ENCODE measurements at places on chromosomes 11 and 22.

- DNase-seq, result no peak
Measured at GRCh38 chr22:48065892-48066291, 1303.4 kb downstream of the TBC1D22A start.

DNA sequence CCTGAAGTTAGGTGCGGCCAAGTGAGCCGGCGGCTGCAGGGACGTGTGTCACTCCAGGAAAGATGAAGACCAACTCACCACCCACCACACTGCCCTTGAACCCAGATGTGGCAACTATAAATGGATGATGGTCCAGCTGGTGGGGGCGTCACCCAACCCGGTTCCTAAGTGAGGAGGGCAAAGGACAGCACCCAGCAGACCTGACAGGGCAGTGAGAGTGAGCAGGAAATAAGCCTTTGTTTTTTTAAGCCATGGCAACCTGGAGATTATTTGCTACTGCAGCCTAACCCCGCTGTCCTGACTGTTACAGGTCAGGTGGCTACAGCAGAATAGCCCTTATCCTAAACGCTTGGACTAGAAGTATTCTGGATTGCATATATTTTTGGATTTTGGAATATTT lies 228.9 kb downstream of the CTTN start:
- DNase-seq, result no peak

DNA sequence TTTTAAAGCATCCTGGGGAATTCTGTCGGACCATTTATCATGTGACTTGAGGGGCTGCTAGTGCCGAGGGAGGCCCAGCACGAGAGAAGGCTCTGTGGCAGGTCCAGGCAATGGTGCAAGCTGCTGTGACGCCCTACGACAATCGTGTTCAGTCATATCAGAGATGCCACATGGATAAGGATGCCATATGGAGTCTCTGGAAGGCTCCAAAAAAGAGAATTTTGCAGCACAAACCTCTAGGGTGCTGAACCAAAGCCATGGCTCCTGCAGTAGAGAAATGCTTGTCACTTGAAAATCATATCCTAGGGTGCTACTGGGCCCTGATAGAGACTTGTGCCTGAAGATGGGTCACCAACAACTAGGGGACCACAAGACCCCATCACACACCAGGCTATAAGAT lies 6.7 kb upstream of the CD6 start:
- DNase-seq, result no peak

- DNase-seq, result no peak
Measured at GRCh38 chr11:45265969-45266675, 20.0 kb downstream of the SYT13 start.

DNA sequence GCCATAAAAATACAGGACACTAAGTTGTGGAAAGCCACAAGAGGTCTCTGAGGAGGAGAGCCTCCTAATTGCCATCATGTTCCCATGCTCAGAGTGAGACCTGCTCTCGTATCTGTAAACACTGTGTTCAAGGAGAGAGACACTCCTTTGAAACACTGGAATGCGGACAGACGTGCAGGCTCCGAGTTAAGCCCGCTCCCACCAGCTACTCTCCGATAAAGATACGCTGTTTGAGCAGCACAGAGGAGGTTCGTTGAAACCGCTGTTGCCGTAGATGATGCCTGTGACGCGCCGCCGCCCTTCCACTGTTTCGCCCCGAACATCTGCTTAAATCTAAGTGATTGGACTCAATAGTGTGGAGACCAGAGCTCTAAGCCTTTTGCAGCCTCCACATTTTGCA lies 25.1 kb downstream of the NUP50 start:
- DNase-seq, result no peak

DNA sequence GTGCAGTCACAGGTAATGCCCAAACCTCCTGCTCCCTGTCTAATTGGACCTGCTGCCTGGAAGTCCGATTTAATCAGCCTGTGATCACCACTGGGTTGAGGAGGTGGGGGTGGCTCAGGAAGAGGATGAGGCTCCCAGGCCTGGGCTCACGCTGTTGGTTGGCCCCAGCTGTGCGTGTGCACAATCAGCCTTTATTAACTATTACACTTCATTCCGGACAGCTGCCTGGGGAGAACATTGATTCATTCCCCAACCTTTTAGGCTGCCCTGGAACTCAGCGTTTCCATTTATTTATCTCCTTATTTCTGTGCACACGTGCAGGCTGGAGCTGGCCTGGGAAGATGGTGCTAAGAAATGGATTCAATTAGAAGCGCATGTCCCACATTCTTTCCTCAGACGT lies 123.4 kb downstream of the DSCAML1 start:
- no peak for DNase-seq

DNA sequence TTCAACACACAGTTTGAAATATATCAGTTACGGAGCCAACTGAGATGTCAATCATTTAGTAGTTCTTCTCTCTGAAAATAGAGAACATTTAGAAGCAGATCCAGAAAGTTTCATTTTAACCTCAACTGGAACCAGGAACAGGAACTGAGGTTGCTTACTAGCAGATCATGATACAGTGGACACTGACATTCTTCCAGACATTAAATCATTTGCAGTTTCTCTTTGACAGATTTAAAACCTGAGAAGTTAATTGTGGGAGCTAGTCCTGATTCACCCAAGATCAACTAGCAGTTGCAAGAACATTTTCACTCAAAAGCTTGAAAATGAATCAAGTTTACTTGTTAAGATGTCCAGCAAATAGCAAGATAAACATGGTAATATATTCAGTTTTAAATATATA lies 135.4 kb downstream of the SLC17A6 start:
- DNase-seq, result no peak

GRCh38 chr22:35973388-35973787 lies 55.2 kb downstream of the RBFOX2 start:
- no peak for DNase-seq

- no peak for DNase-seq
Measured at GRCh38 chr11:75656044-75656727, 12.7 kb downstream of the MAP6 start.

DNA sequence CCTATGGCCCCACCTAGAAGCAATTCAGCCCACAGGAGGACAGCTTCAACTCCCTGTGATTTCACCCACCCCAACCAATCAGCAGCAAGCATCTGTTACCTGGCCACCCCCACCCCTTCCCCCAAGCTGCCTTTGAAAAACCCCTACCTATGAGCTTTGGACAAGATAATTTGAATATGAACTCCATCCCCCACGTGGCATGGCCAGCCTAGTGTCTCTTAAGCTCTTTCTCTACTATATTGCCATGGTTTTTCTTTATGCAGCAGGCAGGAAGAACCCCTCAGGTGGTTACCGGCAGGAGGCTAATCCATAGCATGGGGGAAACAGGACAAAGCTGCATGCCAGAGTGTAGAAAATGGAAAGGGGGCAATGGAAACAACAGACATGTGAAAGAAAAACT lies 29.0 kb downstream of the CTSC start:
- DNase-seq, result no peak

DNA sequence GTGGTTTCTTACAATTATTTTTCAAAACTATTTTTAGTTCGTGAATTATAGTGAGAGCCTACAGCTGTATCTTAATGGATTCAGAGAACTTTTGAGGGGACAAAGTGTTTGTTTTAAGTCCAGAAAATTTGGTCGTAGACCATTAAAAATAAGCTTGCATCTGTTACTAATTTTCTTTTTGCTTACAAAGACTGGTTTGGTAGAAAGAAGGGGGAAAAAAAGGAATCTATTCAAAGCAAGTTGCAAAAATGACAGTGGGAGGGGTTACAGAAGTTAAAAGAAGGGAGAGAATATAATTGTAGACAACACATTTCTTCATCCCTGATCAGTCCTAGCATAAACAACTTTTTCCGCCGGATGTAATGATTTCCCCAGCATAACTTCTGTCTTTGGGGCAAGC lies 72.1 kb downstream of the AMOTL1 start:
- no peak for DNase-seq

DNA sequence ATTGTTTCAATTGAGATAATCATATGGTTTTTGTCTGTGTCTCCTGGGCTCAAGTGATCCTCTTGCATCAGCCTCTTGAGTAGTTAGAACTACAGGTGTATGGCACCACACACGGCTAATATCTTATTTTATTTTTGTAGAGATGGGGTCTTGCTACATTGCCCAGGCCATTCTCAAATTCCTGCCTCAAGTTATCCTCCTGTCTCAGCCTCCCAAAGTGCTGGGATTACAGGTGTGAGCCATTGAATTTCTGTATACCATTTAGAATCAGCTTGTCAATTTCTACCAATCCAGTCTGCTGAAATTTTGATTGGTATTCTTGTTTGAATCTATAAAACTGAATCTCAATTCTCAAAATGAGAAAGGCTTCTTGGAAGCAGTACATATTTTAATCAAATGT lies 10.4 kb upstream of the KAT5 start:
- DNase-seq, result no peak

- DNase-seq, result no peak
Measured at GRCh38 chr22:28450109-28450508, 229.5 kb downstream of the TTC28 start.

DNA sequence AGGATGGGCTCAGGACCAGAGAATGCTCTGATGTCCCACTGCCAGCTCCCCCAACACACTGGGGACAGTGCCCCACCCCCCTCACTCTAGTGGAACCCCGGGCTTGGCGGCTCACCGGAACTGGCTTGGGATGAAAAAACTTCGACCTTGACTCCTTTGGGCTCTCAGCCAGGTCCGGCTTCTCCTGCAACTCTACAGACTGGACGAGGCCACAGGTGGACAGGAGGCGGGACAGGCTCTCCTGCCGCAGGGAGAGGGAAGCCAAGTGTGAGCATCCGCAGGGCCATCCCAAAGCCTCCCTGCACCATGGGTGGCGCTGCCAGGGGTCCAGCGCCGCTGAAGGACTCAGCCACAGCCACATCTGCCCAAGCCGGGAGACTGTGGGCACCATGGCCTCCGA lies 3.7 kb downstream of the RRP7A start:
- DNase-seq, result no peak

- no peak for DNase-seq
Measured at GRCh38 chr11:70871881-70872280, 380.5 kb downstream of the SHANK2 start.

- DNase-seq, result no peak
Measured at GRCh38 chr11:130778705-130779104, 137.6 kb downstream of the SNX19 start.

GRCh38 chr11:78909386-78909785 lies 334.7 kb upstream of the NARS2 start:
- DNase-seq, result no peak

GRCh38 chr22:17853073-17853472 lies 78.8 kb upstream of the BID start:
- no peak for DNase-seq

DNA sequence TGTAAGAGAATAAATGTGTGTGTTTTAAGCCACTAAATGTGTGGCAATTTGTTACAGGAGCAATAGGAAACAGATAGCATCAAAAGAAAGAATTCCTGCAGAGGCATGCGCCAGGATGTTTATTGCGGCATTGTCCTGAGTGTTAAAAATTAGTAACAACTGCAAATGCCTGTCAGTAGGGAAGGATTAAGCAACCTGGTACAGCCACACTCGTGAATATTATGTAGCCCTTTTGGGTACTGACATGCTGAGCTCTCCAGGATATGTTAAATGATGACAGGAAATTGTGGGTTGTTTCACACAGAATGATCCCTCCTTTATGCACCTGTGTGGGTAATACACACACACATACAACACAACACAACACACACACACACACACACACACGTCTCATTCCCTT lies 69.7 kb upstream of the MYOD1 start:
- DNase-seq, result no peak

DNA sequence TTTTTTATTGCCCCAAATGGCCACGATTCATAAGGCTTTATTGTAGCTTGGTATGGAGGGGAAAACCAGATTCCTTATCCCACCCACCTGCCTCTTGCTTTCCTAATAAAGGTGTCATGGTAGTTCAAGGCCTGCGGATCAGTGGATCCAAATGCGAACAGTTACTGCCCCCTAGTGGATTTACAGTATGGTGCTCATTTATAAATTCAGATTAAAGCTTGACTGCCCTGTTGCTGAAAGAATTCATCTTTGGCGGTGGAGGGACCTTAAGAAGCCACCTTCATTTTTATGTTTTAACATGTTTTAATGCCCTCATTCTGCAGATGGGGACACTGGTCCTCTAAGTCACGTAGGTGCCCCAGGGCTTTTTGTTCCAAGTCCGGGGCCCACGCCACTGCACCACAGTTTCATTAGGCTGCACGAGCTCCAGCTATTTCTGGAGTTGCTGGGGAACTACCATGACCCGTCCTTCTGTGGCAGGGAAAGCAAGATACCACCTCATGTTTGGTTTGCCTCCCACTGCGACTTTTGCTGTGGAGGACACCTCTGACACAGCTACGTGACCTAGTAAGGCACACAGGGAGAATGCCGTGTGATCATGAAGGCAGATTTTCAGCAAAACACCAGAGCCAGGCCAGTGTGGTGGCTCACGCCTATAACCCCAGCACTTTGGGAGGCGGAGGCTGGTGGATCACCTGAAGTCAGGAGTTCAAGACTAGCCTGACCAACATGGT lies 15.6 kb upstream of the INCENP start:
- DNase-seq, result no peak

DNA sequence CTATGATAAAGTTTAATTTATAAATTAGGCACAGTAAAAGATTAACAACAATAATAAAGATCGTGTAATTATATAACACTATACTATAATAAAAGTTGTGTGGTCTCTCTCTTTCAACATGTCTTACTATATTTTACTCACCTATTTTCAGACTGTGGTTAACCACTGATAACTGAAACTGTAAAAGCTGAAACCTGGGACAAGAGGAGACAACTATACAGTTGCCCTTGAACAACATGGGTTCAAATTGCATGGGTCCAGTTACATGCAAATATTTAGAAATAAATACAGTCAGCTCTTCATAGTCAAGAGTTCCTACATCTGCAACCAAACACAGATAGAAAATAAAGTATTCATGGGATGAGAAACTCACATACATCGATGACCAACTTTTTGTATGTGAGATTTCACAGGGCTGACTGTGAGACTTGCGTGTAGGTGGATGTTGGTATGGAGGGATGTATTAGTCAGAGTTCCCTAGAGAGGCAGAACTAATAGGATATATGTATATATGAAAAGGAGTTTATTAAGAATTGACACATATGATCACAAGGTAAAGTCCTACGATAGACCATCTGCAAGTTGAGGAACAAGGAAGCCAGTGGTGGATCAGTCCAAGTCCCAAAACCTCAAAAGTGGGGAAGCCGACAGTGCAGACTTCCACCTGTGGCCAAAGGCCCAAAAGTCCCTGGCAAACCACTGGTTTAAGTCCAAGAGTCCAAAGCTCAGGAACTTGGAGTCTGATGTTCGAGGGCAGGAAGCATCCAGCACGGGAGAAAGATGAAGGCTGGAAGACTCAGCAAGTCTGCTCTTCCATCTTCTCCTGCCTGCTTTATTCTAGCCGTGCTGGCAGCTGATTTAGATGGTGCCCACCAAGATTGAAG lies 359.5 kb downstream of the INSC start:
- no peak for DNase-seq
